Smooth muscle cell of the pulmonary artery (primary cell): ENCODE measurements at places on chromosomes 7 and 10. TPM values are rescaled to one million over a fixed set of nuclear protein-coding genes. Genes with fewer than 3 reads are reported as not detected.

LIPM gene
- 0.10 and 0.13 TPM in 2 replicates for total RNA-seq

SAMD9 gene
- total RNA-seq = 11.8 and 17.5 TPM in 2 replicates

DGKB gene
- 0.07 and 0.13 TPM in 2 replicates for total RNA-seq

MMD2 gene
- total RNA-seq = not detected in 2 replicates

PPP1R3A gene
- not detected in 2 replicates for total RNA-seq

AKR1C3 gene
- 42.8 and 74.1 TPM in 2 replicates for total RNA-seq

LIPJ gene
- not detected in 2 replicates for total RNA-seq

PRSS1 gene
- not detected in 2 replicates for total RNA-seq

ZNF487 gene
- total RNA-seq = 4.4 and 10.1 TPM in 2 replicates

HERPUD2 gene
- 31.3 and 35.7 TPM in 2 replicates for total RNA-seq

PDE6C gene
- total RNA-seq = not detected in 2 replicates

PHYHIPL gene
- not detected in 2 replicates for total RNA-seq

CASP2 gene
- total RNA-seq = 12.4 and 13.6 TPM in 2 replicates

LIPA gene
- 54.0 and 63.7 TPM in 2 replicates for total RNA-seq

NFE2L3 gene
- total RNA-seq = 0.98 and 3.0 TPM in 2 replicates

GNAT3 gene
- total RNA-seq = not detected in 2 replicates

OR2A1 gene
- total RNA-seq = 0.07 and 0.33 TPM in 2 replicates

CYCS gene
- total RNA-seq = 34.7 and 43.6 TPM in 2 replicates

RET gene
- total RNA-seq = 0.23 and 1.0 TPM in 2 replicates

FFAR4 gene
- total RNA-seq = not detected in 2 replicates

CPA1 gene
- 0.39 and 0.40 TPM in 2 replicates for total RNA-seq

BMPER gene
- 18.8 and 40.1 TPM in 2 replicates for total RNA-seq

NAT16 gene
- not detected in 2 replicates for total RNA-seq

INSIG1 gene
- 74.2 and 82.3 TPM in 2 replicates for total RNA-seq

FHIP2A gene
- total RNA-seq = 37.8 and 48.7 TPM in 2 replicates

BEND7 gene
- 4.0 and 7.6 TPM in 2 replicates for total RNA-seq

BTAF1 gene
- 43.1 and 48.8 TPM in 2 replicates for total RNA-seq

NUPR2 gene
- not detected in 2 replicates for total RNA-seq

KNDC1 gene
- 0.65 and 0.86 TPM in 2 replicates for total RNA-seq

PTPRZ1 gene
- 0.36 and 0.46 TPM in 2 replicates for total RNA-seq

DLX6 gene
- 0.20 and 0.23 TPM in 2 replicates for total RNA-seq

GOLGA7B gene
- total RNA-seq = under 0.01 and 0.03 TPM in 2 replicates

EPDR1 gene
- 43.8 and 113 TPM in 2 replicates for total RNA-seq

CDHR1 gene
- total RNA-seq = under 0.01 and 0.20 TPM in 2 replicates

RADIL gene
- 0.13 and 2.0 TPM in 2 replicates for total RNA-seq

AGBL3 gene
- 0.66 and 0.91 TPM in 2 replicates for total RNA-seq

CADPS2 gene
- total RNA-seq = 14.4 and 18.3 TPM in 2 replicates
